ENCODE measurements at places on chromosomes 6 and 20.

- DNase-seq: no peak
Measured at GRCh38 chr6:164763788-164764187, 545.6 kb downstream of the C6orf118 start.

DNA sequence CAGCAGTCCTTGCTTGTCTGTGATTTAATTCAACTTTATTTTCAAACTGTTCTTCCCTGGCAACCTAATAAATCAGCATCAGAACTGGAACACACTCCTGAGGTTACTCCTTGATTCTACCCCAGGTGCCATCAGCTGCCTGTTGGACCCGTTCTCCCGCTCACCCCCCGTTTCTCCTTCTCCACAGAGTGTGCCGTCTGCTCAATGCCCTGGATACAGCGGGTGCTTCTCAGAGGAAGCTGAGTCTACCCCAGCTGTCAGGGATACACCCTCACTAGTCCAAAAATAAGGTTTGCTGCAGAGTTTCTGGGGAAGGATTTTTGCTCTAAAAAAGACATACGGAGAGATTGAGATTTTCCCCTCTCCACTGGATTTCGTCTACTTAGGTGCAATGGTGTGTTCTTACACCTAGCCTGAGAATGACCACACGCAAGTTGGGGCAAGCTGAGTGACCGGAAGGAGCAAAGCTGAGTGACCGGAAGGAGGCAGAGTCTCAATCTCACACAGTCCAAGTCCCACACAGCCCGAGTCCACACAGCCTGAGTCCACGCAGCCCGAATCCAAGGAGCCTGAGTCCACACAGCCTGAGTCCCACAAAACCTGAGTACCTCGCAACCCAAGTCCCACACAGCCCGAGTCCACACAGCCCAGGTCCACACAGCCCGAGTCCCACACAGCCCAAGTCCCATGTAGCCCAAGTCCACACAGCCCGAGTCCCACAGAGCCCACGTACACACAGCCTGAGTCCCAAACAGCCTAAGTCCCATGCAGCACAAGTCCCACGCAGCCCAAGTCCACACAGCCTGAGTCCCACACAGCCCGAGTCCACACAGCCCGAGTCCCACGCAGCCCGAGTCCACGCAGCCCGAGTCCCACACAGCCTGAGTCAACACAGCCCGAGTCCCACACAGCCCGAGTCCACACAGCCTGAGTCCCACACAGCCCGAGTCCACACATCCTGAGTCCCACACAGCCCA is 58.6 kb upstream of the DACT2 start:
- DNase-seq: no peak

- DNase-seq: no peak
Measured at GRCh38 chr6:129749749-129750120, 39.8 kb upstream of the ARHGAP18 start.

DNA sequence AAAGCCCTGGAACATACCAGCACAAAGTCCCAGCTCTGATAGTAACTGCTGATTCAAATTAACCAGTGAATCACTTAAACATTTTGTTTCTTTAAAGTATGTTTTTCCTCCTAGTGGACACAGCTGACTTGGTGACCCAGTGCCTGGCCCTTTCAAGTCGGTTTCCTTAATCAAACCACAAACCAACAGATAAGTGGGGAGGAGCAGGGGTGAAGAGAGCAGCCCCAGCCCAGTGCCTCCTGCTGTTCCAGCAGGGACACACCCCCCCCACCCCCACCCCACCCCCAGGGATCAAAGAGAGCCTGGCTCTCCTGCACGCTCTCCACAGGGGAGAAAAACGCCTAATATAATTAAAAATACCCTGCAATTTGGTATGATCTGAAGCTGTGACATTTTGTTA is 55.4 kb upstream of the TBXT start:
- no peak for DNase-seq

- no peak for DNase-seq
Measured at GRCh38 chr6:35209081-35209480, 4.7 kb upstream of the SCUBE3 start.

DNA sequence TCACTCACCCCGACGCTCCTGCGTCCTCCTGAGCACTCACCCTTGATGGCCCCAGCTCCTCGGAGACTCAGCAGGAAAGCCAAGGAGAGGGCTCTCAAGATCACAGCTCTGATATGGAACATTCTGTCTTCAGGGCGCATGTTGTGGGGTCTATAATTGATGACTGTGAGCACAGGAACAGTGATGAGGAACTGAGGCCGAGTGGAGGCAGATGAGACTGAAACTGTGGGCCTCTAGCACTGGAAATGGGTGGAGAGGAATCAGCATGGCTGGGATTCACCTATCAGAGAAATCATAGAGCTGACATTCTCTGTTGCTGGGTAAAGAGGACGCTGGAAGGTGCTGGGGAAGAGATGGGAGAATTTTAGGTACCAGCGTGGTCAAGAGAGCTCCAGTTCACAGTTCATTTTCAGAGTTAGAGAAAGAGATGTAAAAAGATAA is at the start of gene HLA-DPA1:
Gene HLA-DPA1, minus strand, starts transcription at position 219 of the 441 bp plus-strand sequence.
- no peak for DNase-seq

GRCh38 chr6:119243657-119244056 is 105.9 kb downstream of the MAN1A1 start:
- no peak for DNase-seq

GRCh38 chr6:138129190-138129589 is 22.0 kb upstream of the PERP start:
- no peak for DNase-seq

- no peak for DNase-seq
Measured at GRCh38 chr6:80932359-80932758, 820.1 kb downstream of the TENT5A start.

Measured in activated gamma-delta T cell (primary cell).